ENCODE measurements at places on chromosomes 2 and 18. TPM values are rescaled to one million over a fixed set of nuclear protein-coding genes. Genes with fewer than 3 reads are reported as not detected.
A peak's percentile ranks its signal among the peaks of the same experiment; 100 is the strongest.

- DNase-seq = no peak
- H3K27ac ChIP-seq = no peak overlapping the region
- H3K4me1 ChIP-seq = peaks cover 4% of the 10 kb centered on the region
Observed at GRCh38 chr2:46248171-46248570, 49.0 kb upstream of the EPAS1 start.

DNA sequence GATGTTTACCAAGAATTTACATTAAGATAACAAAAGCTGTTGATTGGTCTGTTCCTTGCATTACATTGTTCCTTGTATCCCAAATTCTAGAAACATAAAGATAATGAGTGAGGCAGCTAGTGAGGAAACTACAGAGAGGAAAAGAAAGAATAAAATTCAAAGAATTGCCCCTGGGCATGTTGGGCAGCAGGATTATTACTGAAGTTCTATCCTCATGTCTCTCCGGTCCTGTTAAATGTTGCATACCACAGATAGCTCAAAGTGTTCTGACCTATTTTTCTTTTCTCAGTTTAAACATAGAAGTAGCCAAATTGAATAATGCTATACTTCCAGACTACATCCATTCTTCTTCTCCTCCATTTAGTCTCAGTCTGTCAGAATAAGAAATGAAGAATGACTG, 58.2 kb upstream of the DYNC1I2 start:
- DNase-seq = no peak
- no peaks in the 10 kb centered on the region for H3K4me1 ChIP-seq
- peaks cover 2% of the 10 kb centered on the region for H3K27me3 ChIP-seq
- no peak overlapping the region for H3K27ac ChIP-seq
- no peak overlapping the region for H3K4me3 ChIP-seq
- peaks cover 6% of the 10 kb centered on the region for H3K36me3 ChIP-seq

DNA sequence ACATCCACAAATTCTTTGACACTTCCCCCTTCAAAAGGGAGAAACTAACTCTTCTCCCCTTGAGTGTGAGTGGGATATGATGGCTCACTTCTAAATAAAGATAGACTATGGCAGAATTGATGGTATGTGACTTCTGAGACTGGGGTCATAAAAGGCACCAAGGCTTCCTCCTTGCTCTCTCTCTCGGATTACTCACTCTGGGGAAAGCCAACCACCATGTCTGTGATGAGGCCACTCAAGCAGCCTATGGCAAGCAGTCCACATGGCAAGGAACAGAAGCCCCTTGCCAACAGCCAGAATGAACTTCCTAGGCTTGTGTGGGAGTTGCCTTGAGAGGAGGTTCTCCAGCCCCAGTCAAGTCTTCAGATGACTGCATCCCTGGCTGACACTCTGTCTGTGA, 43.6 kb downstream of the KIAA2012 start:
- peaks cover 17% of the 10 kb centered on the region for H3K27me3 ChIP-seq
- H3K36me3 ChIP-seq = no peaks in the 10 kb centered on the region
- H3K4me3 ChIP-seq = no peak overlapping the region
- H3K27ac ChIP-seq = no peak overlapping the region
- peaks cover 16% of the 10 kb centered on the region for H3K4me1 ChIP-seq

GRCh38 chr2:237359894-237360780, 53.8 kb downstream of the COL6A3 start:
- DNase-seq = no peak
- no peaks in the 10 kb centered on the region for H3K36me3 ChIP-seq
- H3K4me3 ChIP-seq = no peak overlapping the region
- H3K27ac ChIP-seq = no peak overlapping the region
- H3K27me3 ChIP-seq = no peaks in the 10 kb centered on the region
- H3K4me1 ChIP-seq = no peaks in the 10 kb centered on the region

Gene PUS10
- 10.6 TPM for total RNA-seq

DNA sequence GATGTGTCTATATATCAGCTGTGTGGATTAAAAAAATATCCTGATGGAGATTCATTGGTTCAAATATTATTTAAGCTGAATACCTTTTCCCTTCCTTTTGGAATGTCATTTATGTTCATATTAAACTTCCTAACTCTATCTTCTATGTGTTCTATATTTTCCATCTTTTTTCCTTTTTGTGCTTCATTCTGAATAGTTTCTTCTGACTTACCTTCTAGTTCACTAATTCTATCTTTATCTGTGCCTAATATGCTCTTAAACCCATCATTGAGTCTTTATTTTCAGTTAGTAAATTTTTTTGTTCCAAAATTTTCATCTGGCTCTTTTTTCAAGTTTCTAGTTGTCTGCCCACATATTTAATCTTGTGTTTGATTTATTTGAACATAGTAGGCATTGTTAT, 219.4 kb upstream of the STON1 start:
- no peaks in the 10 kb centered on the region for H3K27me3 ChIP-seq
- DNase-seq = no peak
- no peak overlapping the region for H3K4me3 ChIP-seq
- H3K36me3 ChIP-seq = peaks cover 35% of the 10 kb centered on the region
- H3K4me1 ChIP-seq = peaks cover 19% of the 10 kb centered on the region

Gene OTOF
- 59.9 TPM for total RNA-seq

Gene IL1F10
- total RNA-seq = not detected

Gene MALL
- total RNA-seq = not detected

DNA sequence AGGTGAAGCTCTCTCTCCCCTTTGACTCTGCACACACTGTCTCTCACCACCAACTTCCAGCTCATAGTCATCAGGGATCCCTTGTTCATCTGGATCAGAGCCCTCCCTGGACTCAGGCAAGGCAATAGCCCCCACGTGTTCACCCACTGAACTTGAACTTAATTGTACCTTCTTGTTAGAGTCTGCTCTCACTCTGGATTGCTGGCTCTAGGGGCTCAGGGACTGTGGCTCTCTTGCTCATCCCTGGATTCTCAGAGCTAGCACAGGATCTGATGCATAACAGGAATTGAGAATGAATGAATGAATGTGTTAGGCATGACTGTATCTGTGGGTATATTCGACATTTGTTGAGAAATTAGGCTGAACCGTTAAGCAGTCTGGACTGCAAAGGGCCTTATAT, 16.7 kb upstream of the ASAP2 start:
- peaks cover 4% of the 10 kb centered on the region for H3K27me3 ChIP-seq
- no peak overlapping the region for H3K27ac ChIP-seq
- no peak overlapping the region for H3K4me3 ChIP-seq
- H3K4me1 ChIP-seq = no peaks in the 10 kb centered on the region

Gene IL36RN
- not detected for total RNA-seq

GRCh38 chr2:152606081-152606480, 111.2 kb downstream of the PRPF40A start:
- no peak for DNase-seq
- no peak overlapping the region for H3K27ac ChIP-seq
- H3K4me3 ChIP-seq = no peak overlapping the region

DNA sequence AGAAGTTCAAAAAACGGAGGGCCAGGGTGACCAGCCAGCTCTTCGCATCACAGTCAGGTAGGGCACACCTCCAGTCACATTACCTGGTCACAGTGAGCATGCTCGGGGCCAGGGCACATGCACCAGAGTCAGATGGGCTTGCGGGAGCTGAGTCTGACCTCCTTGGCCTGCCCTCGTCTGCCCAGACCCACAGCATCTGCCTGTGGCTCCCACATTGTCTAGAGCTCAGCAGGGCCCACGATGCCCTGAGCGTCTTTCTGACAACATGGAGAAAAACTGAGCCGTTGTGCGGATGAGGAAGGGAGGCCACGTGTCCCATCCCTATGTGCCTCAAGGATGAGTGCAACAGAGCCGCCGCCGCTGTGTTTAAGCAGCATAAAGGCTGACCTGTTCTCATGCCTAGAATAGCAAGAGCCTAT, 37.6 kb downstream of the CRACDL start:
- no peaks in the 10 kb centered on the region for H3K36me3 ChIP-seq
- DNase-seq = no peak
- no peak overlapping the region for H3K27ac ChIP-seq
- peaks cover 2% of the 10 kb centered on the region for H3K4me1 ChIP-seq
- H3K4me3 ChIP-seq = no peak overlapping the region

GRCh38 chr2:121479882-121480522, 50.7 kb upstream of the RNU4ATAC start:
- no peak overlapping the region for H3K27ac ChIP-seq
- no peak overlapping the region for H3K4me3 ChIP-seq
- no peak for DNase-seq

Gene TSN
- 51.5 TPM for total RNA-seq

GRCh38 chr2:112821142-112821541, 15.4 kb downstream of the IL1B start:
- peak overlapping the region; percentile 38 for H3K4me3 ChIP-seq
- no peak overlapping the region for H3K27ac ChIP-seq
- peaks cover 4% of the 10 kb centered on the region for H3K36me3 ChIP-seq
- H3K27me3 ChIP-seq = peaks cover 3% of the 10 kb centered on the region
- no peak for DNase-seq

GRCh38 chr2:133415210-133415876, 152.9 kb downstream of the NCKAP5 start:
- no peak overlapping the region for H3K4me3 ChIP-seq
- H3K27ac ChIP-seq = no peak overlapping the region
- no peaks in the 10 kb centered on the region for H3K27me3 ChIP-seq
- DNase-seq = no peak

Gene STAT4
- total RNA-seq = 170 TPM

Gene RNU2-63P
- total RNA-seq = 21.5 TPM

DNA sequence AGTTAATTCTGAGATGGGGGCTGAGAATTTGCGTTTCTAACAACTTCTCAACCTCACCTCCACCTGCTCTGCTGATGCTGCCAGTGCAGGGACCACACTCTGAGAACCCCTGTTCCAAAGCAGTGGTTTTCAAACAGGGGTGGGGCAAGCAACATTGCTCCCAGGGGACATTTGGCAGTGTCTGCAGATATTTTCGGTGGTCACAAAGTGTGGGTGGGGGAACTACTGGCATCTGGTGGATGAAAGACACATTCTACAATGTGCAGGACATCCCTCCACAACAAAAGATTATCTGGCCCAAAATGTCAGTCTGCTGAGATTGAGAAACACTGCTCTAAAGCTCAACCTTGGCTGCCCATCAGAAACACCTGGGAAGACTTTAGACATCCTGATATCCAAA, 188.7 kb upstream of the SATB2 start:
- no peaks in the 10 kb centered on the region for H3K4me1 ChIP-seq
- H3K27me3 ChIP-seq = peaks cover 4% of the 10 kb centered on the region
- DNase-seq = no peak
- H3K27ac ChIP-seq = no peak overlapping the region

DNA sequence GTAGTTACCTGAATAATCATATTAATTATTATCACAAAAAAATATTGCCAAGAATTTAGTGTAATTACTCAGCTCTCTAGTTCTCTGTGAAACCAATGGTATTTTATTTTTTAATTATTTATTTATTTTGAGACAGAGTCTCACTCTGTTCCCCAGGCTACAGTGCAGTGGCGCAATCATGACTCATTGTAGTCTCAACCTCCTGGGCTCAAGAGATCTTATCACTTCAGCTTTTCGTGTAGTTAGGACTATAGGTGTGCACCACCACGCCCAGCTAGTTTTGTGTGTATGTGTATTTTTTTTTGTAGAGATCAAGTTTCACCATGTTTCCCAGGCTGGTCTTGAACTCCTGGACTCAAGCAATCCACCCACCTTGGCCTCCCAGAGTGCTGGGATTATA, 440.4 kb upstream of the CDH20 start:
- no peaks in the 10 kb centered on the region for H3K27me3 ChIP-seq
- H3K36me3 ChIP-seq = no peaks in the 10 kb centered on the region
- no peak overlapping the region for H3K4me3 ChIP-seq
- no peaks in the 10 kb centered on the region for H3K4me1 ChIP-seq
- no peak for DNase-seq

GRCh38 chr18:36402765-36403396, 105.4 kb downstream of the FHOD3 start:
- no peak overlapping the region for H3K27ac ChIP-seq
- no peak overlapping the region for H3K4me3 ChIP-seq
- peaks cover 3% of the 10 kb centered on the region for H3K27me3 ChIP-seq

- peaks cover 2% of the 10 kb centered on the region for H3K4me1 ChIP-seq
- peak; percentile 64 for DNase-seq
- no peak overlapping the region for H3K4me3 ChIP-seq
- H3K36me3 ChIP-seq = no peaks in the 10 kb centered on the region
Observed at GRCh38 chr2:240595381-240596079, 9.0 kb downstream of the CAPN10 start.

Gene CTIF
- 3.0 TPM for total RNA-seq

DNA sequence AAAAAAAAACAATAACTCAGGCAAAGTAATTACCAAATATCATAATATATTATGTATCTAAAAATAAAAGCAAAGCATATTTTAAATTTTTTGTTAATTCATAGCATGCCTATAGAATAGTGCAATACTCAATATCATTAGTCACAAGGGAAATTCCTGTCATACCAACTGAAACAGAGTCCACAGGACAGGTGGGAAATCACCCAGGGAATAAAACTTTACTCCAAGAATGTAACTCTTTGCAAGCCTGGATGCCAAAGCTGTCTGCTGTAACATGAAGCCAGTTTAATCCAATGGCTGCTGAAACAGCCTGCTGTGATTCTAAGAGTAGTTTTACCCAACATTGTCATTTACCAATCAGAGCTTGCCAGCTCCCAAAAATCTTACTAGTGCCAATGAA, 40.0 kb upstream of the SULT1C3 start:
- no peaks in the 10 kb centered on the region for H3K36me3 ChIP-seq
- H3K4me1 ChIP-seq = no peaks in the 10 kb centered on the region
- H3K27ac ChIP-seq = no peak overlapping the region
- no peak overlapping the region for H3K4me3 ChIP-seq

Gene OR6B2
- total RNA-seq = not detected

Data from activated naive CD8-positive, alpha-beta T cell treated with anti-CD3 and anti-CD28 coated beads, Interleukin-2, amount 10 ng/mL, durations not matched to agents 7 days and 5 days (primary cell).